Posterior vena cava (tissue), 2 donors: ENCODE measurements at places on chromosomes 5 and 9.
A peak's percentile ranks its signal among the peaks of the same experiment; 100 is the strongest.

DNA sequence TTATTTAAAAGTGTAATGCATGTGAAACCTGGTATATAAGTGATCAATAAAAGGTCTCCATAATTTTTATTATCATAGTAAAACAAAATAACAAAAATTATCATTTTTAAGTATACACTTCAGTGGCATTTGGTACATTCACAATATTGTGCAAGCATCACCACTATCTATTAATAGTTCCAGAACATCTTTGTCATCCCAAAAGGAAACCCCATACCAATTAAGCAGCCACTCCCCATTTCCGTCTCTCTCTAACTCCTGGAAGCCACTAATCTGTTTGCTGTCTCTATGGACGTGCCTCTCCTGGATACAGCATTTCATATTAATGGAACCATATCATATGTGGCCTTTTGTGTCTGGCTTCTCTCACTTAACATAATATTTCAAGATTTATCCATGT is 7.6 kb downstream of the OLFML2A start:
- DNase-seq, result no peak

DNA sequence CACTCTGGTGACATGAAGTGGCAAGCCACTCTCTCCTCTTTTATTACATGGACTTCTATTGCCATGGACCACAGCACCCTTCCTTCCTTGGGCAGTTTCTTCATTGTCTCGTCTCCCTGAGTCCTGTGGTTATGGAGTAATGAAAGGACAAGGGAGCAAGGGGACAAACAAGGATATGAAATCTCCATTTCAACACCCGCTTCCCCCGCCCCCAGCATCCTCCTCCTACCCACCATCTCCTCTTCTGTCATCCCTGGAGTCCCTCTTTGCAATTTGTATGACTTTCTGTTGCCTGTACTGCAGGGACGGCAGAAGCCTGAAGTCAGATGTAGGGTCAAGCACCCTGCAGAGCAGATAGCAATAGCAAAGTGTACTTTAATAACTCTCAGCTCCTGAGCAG is 300.7 kb upstream of the CLINT1 start:
- DNase-seq, result no peak

DNA sequence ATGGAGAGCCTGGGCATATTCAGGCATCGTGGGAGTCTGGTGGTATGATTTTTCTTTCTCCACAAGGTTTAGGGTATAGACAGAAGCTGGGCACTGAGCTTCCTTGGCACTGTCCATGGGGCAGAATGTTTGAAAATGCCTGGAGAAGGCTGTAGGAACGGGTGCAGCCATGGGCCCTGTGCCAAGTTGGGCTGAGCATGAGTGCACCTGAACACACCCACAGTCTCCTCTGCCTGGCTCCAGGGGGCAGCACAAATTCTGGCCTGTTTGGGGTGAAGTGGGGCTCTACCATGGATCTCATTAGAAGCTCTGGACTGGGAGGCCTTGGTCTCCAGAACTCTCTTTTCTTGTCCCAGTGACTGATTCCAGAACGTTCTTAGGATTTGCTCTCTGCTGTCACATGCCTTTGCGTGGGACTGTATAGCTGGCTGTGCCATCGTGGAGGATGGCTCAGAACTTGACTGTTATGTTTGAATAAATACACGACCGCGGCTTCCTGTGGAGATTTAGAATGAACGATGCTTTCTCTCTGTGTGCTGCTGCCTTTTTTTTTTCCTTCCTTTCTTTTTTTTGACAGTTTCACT is 229.8 kb downstream of the FANCC start:
- DNase-seq, result peak; percentile 75

DNA sequence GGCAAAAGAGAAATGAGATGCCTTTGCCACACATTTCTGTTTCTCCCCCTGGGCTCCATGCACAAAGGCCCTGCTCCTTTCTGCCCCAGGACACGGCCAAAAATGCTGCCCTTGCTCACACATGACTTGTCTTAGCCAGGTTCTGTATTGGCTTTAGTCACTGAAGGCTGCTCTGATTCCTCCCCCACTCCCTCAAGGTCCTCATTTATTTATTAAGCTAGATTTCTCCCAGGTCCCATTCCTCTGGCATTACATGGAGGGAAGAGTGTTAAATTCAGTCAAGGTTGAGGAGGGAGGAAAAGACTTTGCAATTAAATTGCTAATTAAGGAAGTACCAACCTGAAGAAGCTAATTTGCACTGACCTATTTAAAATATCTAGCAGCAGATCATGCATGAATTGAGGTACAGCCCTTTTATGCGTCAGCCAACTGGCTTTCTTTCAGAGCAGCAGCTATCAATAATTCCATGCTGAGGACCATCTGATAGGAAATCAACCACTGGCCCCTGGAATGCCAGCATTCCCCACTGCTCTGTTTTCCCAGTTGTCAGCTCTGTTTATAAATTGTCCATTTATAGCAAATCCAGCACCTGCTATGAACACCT is 81.2 kb upstream of the MAP3K1 start:
- no peak for DNase-seq

DNA sequence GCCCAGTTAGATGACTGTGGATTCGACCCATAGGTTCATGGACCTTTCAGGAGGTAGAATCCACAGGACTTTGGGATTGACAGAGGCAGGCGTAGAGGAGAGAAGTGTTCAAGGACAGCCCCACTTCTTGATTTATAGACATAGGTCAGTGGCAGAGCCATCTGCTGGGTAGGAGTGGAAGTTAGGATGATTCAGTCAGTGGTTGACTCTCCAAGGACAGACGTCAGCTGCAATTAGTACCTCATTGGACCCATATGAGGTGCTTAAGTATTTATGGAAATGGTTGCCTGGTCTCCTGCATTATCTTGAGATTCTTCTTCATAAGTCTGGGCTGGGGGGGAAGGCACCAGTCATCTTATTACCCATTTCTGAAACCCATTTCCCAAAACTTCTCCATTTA is 70.9 kb downstream of the SH3RF2 start:
- no peak for DNase-seq

- DNase-seq, result no peak
These were observed 15.1 kb downstream of the TCOF1 start for GRCh38 chr5:150372639-150373038.

DNA sequence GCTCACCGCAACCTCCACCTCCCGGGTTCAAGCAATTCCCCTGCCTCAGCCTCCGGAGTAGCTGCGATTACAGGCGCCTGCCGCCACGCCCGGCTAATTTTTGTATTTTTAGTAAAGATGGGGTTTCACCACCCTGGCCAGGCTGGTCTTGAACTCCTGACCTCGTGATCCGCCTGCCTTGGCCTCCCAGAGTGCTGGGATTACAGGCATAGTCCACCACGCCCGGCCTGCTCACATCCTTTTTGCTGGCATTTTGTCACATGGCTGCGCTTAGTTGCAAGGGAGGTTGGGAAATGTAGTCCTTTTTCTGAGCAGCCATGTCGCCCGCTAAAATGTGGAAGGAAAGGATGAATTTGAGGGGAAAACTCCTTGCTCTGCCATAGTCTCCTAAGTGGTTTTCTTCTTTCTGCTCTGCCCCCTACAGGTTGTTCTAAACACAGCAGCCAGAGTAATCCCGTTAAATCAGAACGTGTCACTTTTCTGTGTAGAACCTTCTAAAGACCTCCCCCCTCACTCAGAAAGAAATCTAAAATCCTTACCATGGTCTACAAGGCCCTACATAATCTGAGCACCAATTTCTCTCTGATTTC is 57.8 kb upstream of the HSPA9 start:
- peak; percentile 88 for DNase-seq

GRCh38 chr5:149254506-149254905 is 17.2 kb upstream of the AFAP1L1 start:
- DNase-seq, result no peak

- DNase-seq, result peak; percentile 67
These were observed 15.2 kb downstream of the NACC2 start for GRCh38 chr9:136079916-136080246.

DNA sequence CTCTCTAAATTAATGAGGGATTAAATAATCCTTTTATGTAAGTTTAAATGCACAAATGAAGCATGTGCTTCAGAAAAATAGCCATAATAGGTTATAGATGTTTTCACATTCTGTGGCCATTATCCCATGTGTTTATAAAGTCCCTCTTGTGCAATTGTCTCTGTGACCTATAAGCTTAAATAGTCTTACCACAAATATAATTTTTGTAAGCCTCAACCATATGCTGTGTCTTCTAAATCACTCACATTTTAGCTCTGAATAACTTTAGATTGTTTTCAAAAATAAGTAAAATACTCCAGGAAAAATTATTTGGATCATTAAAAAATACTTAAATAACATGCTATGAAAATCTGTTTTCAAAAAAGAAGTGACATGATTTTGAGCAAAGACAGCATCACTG is 1894.7 kb downstream of the MAT2B start:
- DNase-seq, result no peak

- DNase-seq, result no peak
These were observed 229.1 kb downstream of the SEC61B start for GRCh38 chr9:99451112-99451606.
